ENCODE measurements at places on chromosomes 5 and 9.

DNA sequence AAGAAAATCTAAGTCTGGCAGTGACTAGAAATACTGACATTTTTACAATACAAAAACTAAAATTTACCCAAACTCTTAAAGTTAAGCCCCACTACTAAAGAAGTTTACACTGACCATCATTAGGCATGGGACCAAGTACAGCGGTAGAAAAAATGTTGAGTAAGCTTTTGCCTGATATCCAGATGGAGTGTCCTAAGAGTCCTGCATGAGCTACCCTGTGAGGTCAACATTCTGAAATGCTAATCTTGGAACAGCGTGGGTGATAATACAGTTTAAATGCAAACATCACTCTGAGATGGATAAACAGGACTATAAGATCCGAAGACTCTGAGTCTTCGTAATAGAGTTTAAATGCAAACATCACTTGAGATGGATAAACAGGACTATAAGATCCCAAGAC lies 189.7 kb downstream of the DCP2 start:
- H3K27me3 ChIP-seq, result no peaks in the 10 kb centered on the region
- H3K36me3 ChIP-seq, result no peaks in the 10 kb centered on the region
- H3K4me3 ChIP-seq, result no peak overlapping the region
- no peak for DNase-seq
- 0 out of 2 replicates have a peak, but pooled peaks cover 1% of the 10 kb centered on the region for H3K4me1 ChIP-seq

GRCh38 chr5:147417135-147417813 lies 92.6 kb downstream of the DPYSL3 start:
- H3K27ac ChIP-seq, result no peak overlapping the region
- no peak overlapping the region for H3K4me3 ChIP-seq
- no peaks in the 10 kb centered on the region for H3K27me3 ChIP-seq
- H3K36me3 ChIP-seq, result peaks cover 40% of the 10 kb centered on the region

DNA sequence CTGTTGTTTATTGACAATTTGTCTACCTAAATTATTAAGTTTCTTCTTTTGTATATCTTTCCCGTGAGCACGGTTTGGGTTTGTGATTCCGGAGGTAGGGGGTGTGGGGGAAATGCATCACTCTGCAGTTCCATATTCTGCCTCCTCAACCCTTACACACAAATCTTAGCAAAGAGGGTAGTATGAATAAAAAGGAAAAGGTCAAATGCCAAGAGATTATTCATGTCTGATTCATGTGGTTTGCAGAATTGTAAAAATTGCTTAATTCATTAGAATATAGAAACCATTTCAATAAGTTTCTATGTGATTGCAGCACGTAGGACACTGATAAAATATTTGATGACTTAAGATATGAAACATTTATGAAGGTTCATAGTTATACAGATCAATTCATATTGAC lies 601.9 kb downstream of the SEMA5A start:
- no peak overlapping the region for H3K27ac ChIP-seq
- H3K4me3 ChIP-seq, result no peak overlapping the region
- H3K4me1 ChIP-seq, result no peaks in the 10 kb centered on the region

DNA sequence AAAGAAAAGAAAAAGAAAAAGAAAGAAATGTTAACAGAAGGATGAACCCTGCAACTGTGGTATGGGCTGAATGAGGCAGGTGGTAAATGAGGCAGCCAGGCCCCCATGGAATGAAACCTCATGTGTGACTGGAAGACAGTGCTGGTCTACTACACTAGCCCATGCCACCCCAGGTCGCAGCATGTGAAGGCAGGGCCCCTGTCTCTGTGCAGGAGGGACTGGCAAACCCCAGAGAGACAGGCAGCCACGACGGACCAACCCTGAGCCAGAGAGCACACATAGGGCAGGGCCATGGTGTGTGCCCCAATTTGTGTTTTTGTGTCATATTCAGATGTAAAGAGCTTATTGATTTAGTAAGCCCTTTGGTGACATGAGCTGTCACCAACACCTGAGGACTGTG lies 198.5 kb downstream of the FBN2 start:
- no peak for DNase-seq
- H3K4me3 ChIP-seq, result no peak overlapping the region
- H3K27ac ChIP-seq, result no peak overlapping the region
- H3K4me1 ChIP-seq, result no peaks in the 10 kb centered on the region
- no peaks in the 10 kb centered on the region for H3K27me3 ChIP-seq
- H3K36me3 ChIP-seq, result no peaks in the 10 kb centered on the region

GRCh38 chr5:97998941-97999340 lies 774.5 kb upstream of the RGMB start:
- DNase-seq, result no peak
- H3K4me1 ChIP-seq, result no peaks in the 10 kb centered on the region
- no peak overlapping the region for H3K4me3 ChIP-seq

GRCh38 chr9:69857131-69857530 lies 36.5 kb downstream of the CFAP95 start:
- DNase-seq, result no peak
- no peak overlapping the region for H3K4me3 ChIP-seq
- no peaks in the 10 kb centered on the region for H3K27me3 ChIP-seq
- peaks cover 8% of the 10 kb centered on the region for H3K36me3 ChIP-seq

GRCh38 chr5:1086137-1086536 lies 25.7 kb downstream of the SLC12A7 start:
- peaks cover 36% of the 10 kb centered on the region for H3K36me3 ChIP-seq
- H3K27ac ChIP-seq, result no peak overlapping the region
- H3K4me1 ChIP-seq, result no peaks in the 10 kb centered on the region
- H3K27me3 ChIP-seq, result no peaks in the 10 kb centered on the region

DNA sequence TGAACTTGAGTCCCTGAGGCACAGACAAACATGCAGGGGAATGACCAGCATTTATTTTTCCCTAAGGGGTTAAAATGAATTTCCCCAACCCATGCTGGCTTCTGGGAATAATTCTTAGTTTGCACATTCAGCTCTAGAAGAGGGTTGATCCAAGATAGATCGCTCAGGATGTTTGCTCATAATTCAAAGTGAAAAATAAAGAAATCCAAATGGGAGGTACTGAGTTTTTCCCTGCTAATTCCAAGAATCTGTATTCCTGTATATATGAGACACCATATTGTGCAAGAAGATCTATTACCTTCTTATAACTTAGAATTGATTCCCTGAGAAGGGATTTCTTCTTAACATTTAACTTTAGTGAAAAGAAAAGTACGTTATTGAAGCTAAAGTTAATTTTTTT lies 96.2 kb downstream of the VCAN start:
- H3K27me3 ChIP-seq, result no peaks in the 10 kb centered on the region
- H3K27ac ChIP-seq, result no peak overlapping the region
- H3K4me3 ChIP-seq, result no peak overlapping the region
- H3K4me1 ChIP-seq, result no peaks in the 10 kb centered on the region
- H3K36me3 ChIP-seq, result peaks cover 3% of the 10 kb centered on the region
- no peak for DNase-seq

GRCh38 chr5:87526131-87526530 lies 113.4 kb upstream of the CCNH start:
- no peak overlapping the region for H3K27ac ChIP-seq
- H3K4me3 ChIP-seq, result no peak overlapping the region
- H3K27me3 ChIP-seq, result no peaks in the 10 kb centered on the region
- H3K36me3 ChIP-seq, result no peaks in the 10 kb centered on the region
- H3K4me1 ChIP-seq, result 0 out of 2 replicates have a peak, but pooled peaks cover 1% of the 10 kb centered on the region
- DNase-seq, result no peak

DNA sequence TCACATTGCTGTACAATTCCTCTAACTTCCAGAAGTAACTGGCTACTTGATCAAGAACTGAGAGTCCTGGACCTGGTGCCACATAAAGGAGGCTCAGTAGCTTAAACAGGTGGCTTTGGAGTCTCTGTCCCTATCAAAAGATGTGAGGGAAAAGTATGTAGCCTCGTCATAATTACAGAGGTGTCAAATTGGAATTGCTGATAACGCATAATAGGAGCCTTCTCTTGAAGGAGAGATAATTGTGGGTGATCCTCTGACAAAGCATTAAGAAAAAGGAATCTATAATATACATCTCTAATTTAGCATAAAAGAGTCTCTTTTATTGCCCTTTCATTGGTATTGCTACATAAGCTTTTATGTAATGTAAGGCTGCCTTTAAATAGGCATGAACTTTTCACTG lies 1246.4 kb upstream of the CDH9 start:
- no peak overlapping the region for H3K4me3 ChIP-seq
- H3K27ac ChIP-seq, result no peak overlapping the region
- H3K4me1 ChIP-seq, result no peaks in the 10 kb centered on the region
- H3K27me3 ChIP-seq, result no peaks in the 10 kb centered on the region
- no peak for DNase-seq
- no peaks in the 10 kb centered on the region for H3K36me3 ChIP-seq

- no peak overlapping the region for H3K4me3 ChIP-seq
- DNase-seq, result no peak
- 0 out of 2 replicates have a peak, but pooled peaks cover 1% of the 10 kb centered on the region for H3K4me1 ChIP-seq
- H3K27me3 ChIP-seq, result no peaks in the 10 kb centered on the region
- no peak overlapping the region for H3K27ac ChIP-seq
- no peaks in the 10 kb centered on the region for H3K36me3 ChIP-seq
Measured at GRCh38 chr5:139181835-139182452, 16.2 kb downstream of the SIL1 start.

DNA sequence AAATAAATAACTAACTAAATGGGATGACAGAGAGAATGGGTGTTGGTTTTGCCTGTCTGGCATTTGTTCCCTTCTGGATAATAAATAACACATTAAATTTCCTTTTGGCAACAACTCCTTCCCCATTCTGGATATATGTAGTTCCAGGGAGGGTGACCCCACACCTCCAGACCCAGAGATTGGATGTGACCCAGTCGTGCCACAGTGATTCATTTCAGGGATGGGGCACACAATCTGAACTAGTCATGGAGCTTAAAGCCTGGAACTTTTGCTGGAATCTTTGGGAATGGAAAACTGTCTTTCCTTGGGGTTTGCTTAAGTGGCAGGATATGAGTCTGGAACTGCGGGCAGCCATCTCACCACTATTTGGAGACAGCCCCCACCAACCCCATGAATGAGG lies 11.3 kb downstream of the KLF9 start:
- no peak for DNase-seq
- no peaks in the 10 kb centered on the region for H3K36me3 ChIP-seq
- no peaks in the 10 kb centered on the region for H3K4me1 ChIP-seq
- H3K27ac ChIP-seq, result no peak overlapping the region
- H3K4me3 ChIP-seq, result no peak overlapping the region

- DNase-seq, result no peak
- H3K4me1 ChIP-seq, result no peaks in the 10 kb centered on the region
- H3K36me3 ChIP-seq, result no peaks in the 10 kb centered on the region
- H3K27me3 ChIP-seq, result no peaks in the 10 kb centered on the region
Measured at GRCh38 chr5:138366632-138367382, 14.3 kb downstream of the KDM3B start.

DNA sequence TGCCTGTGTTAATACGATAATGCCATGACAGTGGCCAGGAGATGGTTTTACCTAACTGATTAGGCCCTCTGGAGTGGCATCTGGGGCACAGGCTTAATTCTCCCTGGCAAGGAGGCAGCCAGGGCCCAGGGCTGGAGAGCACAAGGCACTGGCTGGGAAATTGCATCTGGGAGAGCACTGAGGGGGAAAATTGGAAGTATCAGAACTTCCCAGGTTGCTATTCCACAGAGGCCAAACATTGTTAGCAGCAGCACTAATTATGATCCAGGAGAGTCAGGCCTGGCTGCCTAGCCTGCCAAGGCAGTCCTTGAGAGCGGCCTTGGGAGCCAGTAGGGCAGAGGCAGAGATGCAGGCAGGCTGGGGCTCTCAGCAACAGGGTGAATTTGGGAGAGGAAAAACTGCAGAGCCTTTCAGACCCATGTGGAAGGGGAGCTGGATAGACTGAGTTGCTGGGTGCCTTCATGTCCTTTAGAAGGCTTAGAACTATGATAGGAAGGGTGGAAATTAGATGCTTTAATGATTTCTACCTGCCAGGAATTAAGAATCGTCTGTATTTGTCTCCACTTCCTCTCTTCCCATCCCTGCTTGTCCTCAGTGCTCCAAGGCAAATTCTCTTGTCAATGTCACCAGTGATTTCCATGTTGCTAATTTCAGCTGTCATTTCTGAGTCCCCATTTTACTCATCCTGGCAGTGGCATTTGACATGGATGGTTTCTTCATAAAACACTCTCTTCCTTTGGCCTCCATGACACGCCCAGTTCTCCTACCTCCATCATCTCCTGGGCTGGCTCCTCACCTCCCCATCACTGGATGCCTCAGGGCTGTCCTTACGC lies 56.1 kb upstream of the HSPA9 start:
- H3K27me3 ChIP-seq, result no peaks in the 10 kb centered on the region
- no peaks in the 10 kb centered on the region for H3K36me3 ChIP-seq
- H3K4me3 ChIP-seq, result no peak overlapping the region
- H3K4me1 ChIP-seq, result peaks cover 2% of the 10 kb centered on the region
